ENCODE measurements at places on chromosomes 13 and 19. TPM values are rescaled to one million over a fixed set of nuclear protein-coding genes. Genes with fewer than 3 reads are reported as not detected.

DNA sequence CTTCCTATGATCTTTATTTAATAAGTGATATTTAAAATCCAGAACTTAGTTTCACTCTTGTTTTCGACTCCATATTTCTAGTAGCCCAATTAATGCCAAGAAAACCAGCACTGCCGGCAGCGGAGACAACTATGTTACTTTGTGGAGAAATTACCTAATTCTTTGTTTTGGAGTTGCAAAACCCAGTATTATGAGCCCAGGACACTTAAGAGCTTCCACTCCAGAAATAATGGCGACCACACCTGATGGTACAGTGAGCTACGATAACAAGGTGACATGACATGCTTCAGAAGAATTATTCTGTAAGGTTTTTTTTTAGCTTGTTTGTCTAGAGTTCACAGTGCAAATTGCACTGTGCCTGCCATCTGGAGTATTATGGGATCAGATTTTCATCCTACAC, 136.4 kb downstream of the ZAR1L start:
- no peak for DNase-seq

SLC6A16 gene
- polyA plus RNA-seq: 3.8 TPM

DNA sequence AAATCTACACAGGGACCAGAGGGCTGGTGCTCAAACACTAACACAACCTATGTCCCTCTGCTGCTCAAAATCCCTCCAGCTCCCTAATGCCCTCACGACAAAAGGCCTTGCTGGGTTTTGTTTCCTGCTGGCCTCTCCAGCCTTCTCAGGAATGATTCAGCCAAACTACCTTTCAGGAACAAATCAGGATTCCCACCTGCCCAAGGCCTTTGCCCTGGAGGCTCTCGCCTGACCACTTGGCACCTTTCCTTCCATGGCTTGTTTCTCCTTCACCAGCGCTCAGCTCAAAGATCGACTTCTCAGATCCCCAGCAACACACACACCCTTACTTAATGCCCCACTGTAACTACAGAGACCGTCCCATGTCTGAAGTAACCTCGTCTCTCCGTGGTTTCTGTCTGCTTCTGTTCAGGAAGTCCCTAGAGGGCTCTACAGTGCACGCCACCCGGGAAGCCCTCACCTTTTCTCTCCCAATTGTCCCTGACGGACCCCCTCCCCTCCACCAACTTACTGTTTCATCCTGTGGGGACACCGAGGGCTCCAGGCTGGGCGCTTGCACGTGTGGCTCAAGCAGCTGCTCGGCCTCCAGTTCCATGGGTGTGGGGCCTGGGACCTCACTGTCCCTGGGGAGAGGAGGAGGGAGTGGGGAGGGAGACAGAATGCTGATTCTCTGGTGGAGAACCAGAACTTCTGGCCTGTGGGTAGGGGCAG, 3.2 kb upstream of the SIX5 start:
- DNase-seq: no peak

PNMA8A gene
- polyA plus RNA-seq: 105 TPM

- no peak for DNase-seq
Measured at GRCh38 chr13:61777899-61778298, 362.2 kb upstream of the PCDH20 start.

GRCh38 chr19:18904334-18905057, 8.5 kb upstream of the CERS1 start:
- DNase-seq: no peak

PLPPR3 gene
- polyA plus RNA-seq: 245 TPM

MAG gene
- 249 TPM for polyA plus RNA-seq

DNA sequence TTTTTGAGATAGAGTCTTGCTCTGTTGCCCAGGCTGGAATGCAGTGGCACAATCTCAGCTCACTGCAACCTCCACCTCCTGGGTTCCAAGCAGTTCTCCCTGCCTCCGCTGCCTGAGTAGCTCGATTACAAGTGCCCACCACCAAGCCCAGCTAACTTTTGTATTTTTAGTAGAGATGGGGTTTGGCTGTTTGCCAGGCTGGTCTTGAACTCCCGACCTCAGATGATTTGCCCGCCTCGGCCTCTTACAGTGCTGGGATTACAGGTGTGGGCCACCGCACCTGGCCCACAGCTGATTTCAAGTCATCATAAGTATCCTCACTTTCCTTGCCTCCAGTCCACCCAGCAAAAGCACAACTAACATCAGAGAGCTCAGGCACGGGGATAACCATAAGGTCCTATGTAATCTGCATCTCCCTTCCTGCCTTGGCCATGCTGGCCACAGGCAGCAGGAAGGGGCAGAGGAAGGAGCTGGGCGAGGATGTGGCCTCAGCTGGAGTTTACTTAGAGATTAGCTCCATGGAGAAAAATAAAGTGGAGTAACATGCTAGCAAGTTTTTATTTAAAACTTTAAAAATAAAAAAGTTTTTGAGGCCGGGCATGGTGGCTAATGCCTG, 22.9 kb upstream of the ADGRE1 start:
- no peak for DNase-seq

- no peak for DNase-seq
Measured at GRCh38 chr19:42253245-42254088, 1.5 kb downstream of the ERF start.

DNA sequence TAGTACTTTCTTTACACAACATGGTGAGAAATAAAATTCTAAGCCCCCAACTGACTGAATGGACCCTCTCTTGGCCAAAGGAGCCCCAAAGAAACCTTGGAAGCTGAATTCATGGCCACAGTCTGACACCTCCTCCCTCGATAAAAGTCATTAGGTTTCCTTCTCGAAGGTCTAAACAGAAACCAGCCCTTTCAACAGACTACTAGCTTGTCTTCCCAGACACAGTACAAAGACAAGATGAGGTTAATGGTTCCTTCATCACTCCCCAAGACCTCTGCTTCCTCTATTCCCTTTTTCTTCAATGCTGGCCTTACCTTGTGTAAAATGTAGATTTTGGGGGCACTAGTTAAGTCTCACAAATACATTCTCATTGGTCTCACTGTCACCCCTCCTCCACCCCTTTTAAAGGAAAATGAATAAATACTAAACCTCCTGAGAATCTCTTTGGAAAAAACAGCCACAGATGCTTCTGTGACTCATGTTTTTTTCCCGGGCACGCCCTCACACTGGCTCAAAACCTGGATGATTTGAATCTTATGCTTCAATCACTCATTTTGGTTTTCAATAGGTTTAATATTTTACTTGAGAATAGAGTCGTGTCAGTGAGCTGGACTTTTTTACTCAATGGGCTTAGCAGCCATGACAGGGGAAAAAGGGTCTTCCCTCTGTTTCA, 65.8 kb upstream of the MED4 start:
- DNase-seq: no peak

DNA sequence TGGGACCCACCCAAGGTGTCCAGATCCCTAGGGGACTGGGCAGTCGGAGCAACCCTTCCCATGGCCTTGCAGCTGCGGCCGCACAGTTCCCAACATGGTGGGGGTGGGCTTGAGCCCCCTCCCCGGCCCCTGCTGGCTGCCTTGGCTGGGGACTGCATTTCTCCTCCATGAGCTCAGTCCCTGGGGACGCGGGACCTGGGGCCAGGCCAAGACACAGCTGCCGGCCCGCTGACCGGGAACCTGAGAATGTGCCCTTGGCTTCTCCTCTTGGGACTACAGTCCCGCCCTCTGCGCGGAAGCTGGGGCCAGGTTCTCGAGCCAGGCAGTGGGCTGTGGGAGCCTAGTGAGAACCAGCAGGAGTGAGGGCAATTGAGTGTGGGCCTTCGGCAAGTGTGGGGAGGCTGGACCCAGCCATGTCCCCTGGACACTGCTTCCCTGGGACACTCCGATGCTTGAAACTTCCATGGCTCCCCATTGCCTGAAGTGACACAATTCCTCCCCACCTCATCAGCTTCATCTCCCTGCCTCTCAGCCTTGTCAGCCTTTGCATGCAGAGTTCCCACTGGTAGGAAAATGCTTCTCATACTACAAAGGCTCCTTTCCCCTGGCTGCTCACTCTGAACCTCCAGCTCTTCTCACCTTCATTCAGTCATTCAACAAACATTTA, 13.1 kb upstream of the NOTCH3 start:
- no peak for DNase-seq

IFI30 gene
- 2.8 TPM for polyA plus RNA-seq

GRCh38 chr19:16801600-16802013, 27.6 kb upstream of the SIN3B start:
- no peak for DNase-seq

DNA sequence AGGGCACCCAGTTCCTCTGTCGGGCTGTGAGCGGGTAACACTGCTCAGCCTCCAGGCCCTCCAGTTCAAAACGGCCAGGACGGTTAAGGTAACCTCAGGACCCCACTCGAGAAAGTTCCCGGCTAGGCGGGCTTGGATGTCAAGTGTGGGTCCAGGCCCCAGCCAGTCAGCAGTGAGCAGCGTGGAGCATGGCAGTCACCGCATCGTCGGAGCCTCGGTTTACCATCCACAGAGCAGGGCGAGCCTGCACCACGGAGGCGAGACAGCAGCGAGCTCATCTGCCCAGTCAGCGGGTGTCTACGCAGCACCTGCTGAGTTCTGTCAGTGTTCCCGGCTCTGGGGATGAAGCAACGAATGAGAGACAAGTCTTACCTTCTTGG, 8.0 kb upstream of the CNOT3 start:
- DNase-seq: no peak

ZNF577 gene
- 46.2 TPM for polyA plus RNA-seq

- no peak for DNase-seq
Measured at GRCh38 chr13:40186626-40187323, 479.7 kb downstream of the FOXO1 start.

All from spinal cord (tissue), 10 donors.